Right forelimb (tissue), 1 donor: ENCODE measurements at places on chromosomes 2 and 18.

- no peak for DNase-seq
These were observed 7.3 kb upstream of the FAM237A start for GRCh38 chr2:206635015-206635414.

- DNase-seq = no peak
These were observed 173.6 kb downstream of the RIT2 start for GRCh38 chr18:42941860-42942259.

- no peak for DNase-seq
These were observed 24.5 kb upstream of the PEX13 start for GRCh38 chr2:60992985-60993392.

GRCh38 chr2:144307711-144308110 is 212.2 kb downstream of the ZEB2 start:
- no peak for DNase-seq

GRCh38 chr2:121471532-121472469 is 58.9 kb upstream of the RNU4ATAC start:
- no peak for DNase-seq

GRCh38 chr2:213980883-213981282 is 430.0 kb upstream of the VWC2L start:
- no peak for DNase-seq

DNA sequence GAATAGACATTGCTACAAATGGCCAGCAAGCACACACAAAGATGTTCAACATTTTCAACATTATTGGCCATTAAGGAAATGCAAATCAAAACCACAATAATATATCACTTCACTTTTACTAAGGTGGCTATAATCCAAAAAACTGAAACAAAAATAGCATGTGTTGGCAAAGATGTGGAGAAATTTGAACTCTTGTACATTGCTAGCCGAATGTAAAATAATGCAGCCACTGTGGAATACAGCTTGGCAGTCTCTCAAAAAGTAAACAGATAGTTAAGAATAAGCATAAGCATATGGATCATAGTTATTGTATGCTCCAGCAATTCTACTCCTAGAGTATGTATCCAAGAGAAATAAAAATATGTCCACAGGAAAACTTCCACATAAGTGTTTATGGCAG is 192.5 kb downstream of the EN1 start:
- no peak for DNase-seq

DNA sequence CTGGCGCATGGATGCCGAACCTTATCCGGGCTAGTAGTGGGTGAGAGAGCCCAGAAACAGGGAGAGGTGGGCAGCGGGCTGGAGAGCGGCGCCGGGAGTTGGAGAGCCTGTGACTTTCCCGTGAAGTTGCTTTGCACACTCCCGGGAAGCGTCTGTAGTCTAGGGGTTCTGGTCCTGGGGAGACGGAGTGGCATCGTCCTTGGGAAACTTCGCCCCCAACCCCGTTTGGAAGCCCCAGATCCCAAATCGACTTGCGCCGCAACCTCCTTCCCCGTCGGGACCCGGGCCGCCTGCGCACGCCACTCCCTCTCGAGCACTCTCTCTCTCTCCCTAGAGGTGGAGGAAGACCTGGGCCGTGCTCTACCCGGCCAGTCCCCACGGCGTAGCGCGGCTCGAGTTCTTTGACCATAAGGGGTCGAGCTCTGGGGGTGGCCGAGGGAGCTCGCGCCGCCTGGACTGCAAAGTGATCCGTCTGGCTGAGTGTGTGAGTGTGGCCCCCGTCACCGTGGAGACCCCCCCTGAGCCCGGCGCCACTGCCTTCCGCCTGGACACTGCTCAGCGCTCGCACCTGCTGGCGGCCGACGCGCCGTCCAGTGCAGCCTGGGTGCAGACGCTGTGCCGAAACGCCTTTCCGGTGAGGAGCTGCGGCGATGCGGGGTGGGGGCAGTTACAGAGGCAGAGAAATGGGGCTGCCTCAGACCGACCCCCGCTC is 456 bp downstream of the DOK1 start:
- DNase-seq = peak; percentile 65

GRCh38 chr2:178927173-178927572 is 120.0 kb upstream of the TTN start:
- DNase-seq = no peak
